Stimulated activated CD8-positive, alpha-beta memory T cell treated with anti-CD3 and anti-CD28 coated beads, Interleukin-15, amount 100 ng/mL, for 4 hours (primary cell): ENCODE measurements at places on chromosomes 3 and 15.

DNA sequence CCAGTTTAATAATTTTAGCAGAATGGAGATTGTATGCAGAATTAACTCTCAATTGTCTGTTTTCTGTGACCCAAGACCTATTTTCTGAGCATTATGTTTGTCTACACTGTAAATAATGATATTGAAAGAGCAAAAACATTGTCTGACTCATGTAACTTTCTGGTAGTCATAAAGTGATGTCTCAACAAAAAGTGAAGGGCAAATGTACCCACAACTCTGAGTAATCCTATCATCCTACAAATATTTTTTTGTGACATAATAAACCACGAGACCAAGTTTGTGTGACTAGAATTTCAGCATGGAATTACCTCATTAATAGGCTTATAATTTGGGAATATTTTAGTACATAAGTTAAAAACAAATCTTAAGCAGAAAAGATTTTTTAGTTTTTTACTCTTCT is 15.4 kb upstream of the ABHD10 start:
- DNase-seq, result no peak

DNA sequence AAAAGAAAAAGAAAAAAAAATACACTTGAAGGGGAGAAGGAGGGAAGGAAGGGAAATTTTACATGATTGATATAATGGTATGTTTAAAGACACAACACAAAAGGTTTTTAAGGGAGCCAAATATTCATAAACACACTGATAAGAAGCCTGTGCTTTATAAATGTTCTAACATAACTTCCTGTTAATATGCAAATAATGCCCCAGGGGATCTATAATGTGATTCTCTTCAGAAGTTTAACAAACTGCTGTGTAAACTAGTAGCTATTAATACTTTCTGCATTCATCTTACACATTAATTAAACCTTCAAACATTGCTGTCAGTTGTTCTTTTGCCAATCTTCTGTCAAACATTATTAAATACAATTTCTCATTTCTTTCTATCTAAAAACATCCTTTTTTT is 231.6 kb downstream of the TJP1 start:
- no peak for DNase-seq

DNA sequence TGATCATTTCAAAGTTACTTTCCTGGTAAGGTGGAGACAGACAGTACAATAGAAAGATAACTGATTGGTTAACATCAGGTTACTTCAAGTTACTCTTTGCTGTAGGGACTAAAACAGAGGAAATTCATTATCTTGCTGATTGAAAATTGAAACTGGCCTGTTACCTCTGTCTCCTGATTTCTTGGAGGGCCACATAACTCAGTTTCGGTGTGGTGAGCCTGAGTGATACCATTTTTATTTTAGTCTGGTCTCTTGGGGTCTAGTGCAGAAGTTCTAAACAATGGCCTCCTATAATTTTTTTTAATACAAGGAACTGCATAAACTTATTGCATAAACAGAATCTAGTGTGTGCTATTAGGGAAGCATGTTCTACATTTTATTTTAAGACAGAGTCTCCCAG is 1.2 kb upstream of the ICE2 start:
- DNase-seq, result no peak

GRCh38 chr3:83002869-83003445 is 1241.5 kb upstream of the GBE1 start:
- no peak for DNase-seq

DNA sequence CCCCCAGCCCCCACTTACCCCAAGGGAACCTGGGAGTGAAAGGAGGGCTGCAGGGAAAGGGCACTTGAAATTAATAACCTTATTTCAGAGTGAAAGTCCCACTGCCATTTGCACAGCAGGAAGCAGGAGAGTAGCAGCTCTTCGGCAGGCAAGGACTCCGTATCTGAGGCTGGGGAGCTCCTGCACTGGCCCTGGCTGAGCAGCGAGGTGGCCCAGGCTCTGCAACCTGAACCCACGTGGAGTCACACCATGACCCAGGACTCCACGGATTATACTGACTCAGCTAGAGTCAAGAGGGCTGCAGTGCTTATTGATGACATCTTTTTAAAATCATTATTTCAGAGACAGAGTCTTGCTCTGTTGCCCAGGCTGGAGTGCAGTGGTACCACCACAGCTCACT is 214.5 kb downstream of the XXYLT1 start:
- no peak for DNase-seq

GRCh38 chr3:151477591-151478334 is 16.9 kb upstream of the IGSF10 start:
- no peak for DNase-seq

GRCh38 chr15:100761290-100761935 is 118.2 kb upstream of the ALDH1A3 start:
- DNase-seq, result no peak

- DNase-seq, result no peak
Measured at GRCh38 chr15:31407376-31407775, 80.7 kb downstream of the KLF13 start.

- DNase-seq, result no peak
Measured at GRCh38 chr3:127792541-127793292, 29.6 kb downstream of the MGLL start.

GRCh38 chr3:170485696-170486095 is 67.0 kb downstream of the CLDN11 start:
- no peak for DNase-seq

DNA sequence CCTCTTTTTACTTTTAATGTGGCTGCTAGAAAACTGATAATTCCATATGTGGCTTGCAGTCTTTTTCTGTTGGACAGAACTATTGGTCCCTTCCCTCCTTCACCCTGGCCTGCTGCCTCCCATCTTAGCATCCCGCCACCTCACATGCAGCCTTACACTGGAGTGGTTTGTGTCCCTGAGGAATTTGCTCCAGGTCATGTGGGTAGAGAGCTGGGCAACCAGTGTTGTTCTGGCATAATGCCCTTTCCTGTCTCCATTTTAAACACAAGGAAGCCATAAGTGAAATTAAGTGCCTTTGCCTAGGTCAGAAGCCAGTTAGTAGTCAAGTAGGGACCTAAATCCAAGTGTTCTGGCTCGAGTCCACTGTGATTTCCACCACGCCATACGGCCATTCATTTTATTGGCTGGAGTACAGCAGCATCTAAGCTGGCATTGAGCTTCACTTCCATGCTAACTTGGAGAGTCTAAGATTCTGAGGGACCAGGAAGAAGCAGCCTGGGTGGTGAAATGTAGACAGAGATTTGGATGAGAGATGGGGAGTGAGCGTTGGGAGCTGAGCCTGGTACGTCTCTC is 46.0 kb upstream of the PLXNA1 start:
- no peak for DNase-seq

DNA sequence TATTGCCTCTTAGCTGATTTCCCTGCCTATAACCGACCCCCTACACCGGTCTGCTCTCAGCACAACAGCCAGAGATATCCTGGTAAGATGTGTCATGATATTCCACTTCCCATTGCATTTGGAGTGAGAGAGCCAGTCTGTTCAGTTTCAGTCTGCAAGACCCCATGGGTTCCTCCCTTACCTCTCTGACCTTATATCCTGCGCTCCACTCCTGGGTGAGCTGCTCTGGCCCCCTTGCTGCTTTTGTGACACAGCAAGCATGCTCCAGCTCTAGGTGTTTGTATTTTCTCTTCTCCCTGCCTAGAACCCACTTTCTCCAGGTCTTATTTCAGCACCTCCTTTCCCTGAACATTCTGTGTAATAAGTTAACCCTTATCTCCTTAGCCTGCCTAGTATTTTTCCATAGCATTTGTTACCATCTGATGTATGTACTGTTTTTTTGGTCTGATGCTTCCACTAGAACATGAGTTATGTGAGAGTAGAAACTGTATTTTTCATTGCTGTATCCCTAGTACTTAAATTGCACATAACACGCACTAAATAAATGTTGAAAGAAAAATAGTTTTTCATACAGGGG is 44.2 kb downstream of the CMTM8 start:
- no peak for DNase-seq
